ENCODE measurements at places on chromosomes 6 and 20. TPM values are rescaled to one million over a fixed set of nuclear protein-coding genes. Genes with fewer than 3 reads are reported as not detected.

GRCh38 chr6:34272013-34272926 lies 23.5 kb upstream of the SMIM29 start:
- no peak for DNase-seq

DNA sequence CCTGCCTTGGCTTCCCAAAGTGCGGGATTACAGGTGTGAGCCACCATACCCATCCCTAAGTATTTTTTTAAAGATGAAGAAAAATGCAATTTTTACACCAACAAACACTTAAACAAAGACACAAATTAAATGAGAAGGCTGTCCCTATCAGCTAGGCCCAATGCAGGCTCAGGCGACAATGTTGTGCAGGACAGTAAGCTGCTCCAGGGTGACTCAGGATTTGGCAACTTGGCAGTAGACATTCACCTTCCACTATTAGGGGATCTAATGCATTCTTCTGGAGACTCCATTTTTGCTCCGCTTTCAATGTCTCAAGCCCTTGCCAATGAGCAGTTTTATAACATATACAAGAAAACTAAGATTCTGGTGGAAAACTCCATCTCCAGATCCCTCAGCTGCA lies 19.7 kb downstream of the NDRG3 start:
- no peak for DNase-seq

GRCh38 chr6:111573131-111573883 lies 32.4 kb downstream of the TRAF3IP2 start:
- peak; percentile 77 for DNase-seq

- no peak for DNase-seq
These were observed 70.2 kb downstream of the TNFRSF21 start for GRCh38 chr6:47239546-47239945.

- DNase-seq: no peak
These were observed 32.4 kb upstream of the CCDC167 start for GRCh38 chr6:37532122-37532521.

The GABRR1 gene
- total RNA-seq: not detected

The EPHA7 gene
- total RNA-seq: under 0.01 TPM

GRCh38 chr6:157569543-157569942 lies 188.6 kb downstream of the ZDHHC14 start:
- no peak for DNase-seq

DNA sequence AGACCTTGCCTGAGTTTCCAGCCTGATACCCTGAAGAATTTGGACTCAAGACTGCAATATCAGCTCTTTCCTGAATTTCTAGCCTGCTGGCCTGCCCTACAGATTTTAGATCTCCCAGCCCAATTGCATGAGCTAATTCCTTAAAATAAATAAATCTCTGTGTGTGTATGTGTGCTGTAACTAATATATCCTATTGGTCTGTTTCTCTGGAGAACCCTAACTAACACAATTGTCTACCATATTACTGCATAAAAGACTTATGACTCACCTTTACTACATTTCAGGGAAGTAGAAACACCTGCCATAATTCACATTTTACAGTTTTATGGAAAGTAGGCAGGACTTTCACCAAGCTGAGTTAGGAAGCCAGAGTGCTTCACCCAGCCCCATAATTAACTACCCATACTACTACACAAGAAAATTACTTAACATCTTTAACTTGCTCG lies 90.7 kb upstream of the BEND6 start:
- no peak for DNase-seq

The ADGRF5 gene
- total RNA-seq: 0.03 TPM

DNA sequence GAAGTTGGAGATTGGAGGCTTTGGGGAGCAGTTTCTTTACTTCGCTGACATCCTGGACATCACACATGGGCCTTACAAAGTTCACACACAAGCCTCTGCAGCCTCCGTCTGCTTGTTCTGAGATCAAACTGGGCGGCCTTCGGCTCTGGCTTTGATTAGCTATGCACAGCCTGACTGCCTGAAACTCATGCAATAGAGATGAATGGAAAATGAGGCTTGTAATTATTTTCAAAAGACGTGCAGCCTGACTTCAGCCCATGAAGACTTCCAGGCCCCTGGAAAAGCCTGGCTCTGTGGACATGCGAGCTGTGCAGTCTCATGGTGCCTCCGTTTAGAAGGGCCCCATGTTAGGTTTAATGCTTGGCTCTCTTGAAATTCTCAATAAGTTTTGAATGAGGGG lies 480.5 kb upstream of the SULF2 start:
- DNase-seq: no peak

DNA sequence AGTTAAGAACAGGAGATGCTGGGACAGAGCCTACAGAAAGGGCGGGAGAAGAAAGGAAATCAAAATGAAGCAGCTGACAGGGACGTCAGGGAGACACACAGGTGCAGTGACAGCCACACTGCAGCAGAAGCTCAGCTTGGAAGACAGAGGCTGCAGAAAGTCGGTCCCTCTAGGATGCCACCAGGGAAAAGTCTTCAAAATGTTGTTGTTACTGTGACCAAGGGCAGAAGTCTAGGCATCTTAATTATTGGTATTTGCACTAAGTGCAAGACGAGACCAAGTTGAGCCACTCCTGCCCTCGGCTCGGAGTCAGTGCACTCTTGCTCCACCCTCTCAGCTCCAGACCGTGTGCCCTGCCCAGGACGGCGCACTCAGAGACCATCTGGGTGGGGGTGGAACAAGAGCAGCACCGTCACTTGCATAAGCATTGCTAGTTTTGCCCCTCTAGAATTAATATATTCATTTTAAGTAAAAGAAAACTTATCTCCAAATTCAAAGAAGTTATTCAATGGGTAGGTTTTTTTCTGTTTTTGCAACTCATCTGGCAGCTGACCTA lies 2.6 kb downstream of the PRR18 start:
- DNase-seq: no peak

- no peak for DNase-seq
These were observed 66.9 kb downstream of the TOX2 start for GRCh38 chr20:43981540-43981939.

DNA sequence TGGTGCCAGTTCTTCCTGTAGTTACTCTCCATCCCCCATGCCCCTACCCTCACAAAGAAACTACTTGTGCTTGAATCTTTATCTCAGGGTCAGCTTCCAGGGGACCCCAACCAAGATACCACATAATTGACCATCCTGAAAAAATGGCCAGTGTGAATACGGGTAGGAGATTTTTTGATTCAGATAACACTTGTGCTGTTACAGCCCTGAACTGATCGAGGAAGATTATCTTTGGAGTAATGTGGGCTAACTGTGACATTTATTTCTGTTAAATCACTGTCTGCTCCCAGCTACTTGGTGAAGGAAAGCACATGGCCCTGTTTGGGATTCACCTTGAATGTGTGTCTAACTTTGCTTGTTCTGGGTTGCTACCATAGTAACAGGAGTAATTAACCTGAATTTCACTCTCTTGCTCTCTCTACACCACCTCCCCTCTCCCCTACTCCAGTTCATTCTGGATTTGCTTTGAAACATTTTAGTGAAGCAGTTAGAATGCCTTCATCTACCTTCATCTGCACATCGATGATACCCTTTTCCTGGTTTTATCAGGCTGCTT lies 219.6 kb upstream of the CHD6 start:
- no peak for DNase-seq

DNA sequence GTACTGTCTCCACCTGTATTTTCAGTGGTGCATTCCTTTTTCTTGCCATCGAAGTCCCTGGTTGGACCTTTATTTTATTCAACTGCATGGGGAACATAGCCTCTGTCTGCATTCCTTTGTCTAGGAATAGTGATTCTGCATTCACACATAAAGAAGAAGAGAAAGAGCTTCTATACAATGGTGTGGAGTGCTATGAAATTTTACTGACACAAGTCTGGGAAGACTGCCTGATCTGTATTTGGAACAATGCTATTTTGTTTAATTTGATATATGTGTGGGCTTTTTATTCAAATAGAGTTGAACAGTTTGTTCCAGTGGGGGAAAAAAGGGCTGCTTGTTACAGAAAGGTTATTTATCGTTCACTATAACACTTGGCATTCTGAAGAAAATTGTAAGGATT lies 375.7 kb upstream of the POU3F2 start:
- no peak for DNase-seq

DNA sequence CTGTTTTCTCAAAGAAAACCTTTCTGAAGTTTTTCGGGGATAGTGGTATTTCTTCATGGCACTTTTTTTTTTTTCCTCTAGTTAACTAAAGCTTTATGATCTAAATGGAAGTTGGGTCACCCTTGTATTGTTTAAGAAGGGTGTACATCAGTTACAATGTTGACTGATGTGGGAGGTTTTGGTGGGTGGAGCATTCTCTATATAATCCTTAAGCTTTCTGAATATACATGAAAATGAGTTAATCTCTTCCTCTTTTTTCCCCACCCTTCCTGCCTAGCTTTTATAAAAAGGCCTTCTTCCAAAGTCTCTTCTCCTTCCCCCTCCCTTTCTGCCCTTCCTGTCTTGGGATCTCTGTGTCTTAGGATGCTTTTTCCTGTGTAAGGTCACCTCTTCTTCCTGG lies 47.2 kb downstream of the DHX35 start:
- DNase-seq: no peak

DNA sequence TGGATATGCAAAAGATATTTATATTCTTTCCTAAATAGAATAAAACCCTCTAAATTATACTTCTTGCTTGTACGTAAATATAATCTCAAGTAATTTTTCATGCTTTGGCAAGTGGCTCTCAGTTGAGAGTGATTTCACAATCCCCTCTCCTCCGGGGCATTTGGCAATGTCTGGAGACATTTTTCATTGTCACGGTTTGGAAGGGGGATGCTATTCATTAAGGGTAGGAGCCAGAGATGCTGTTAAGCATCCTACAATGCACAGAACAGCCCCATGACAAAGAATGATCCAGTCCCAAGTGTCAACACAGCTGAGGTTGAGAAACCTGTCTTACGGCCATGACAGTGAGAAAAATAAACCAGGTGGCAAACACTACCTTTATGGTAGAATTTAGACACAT lies 75.7 kb downstream of the AGPAT4 start:
- peak; percentile 4 for DNase-seq

DNA sequence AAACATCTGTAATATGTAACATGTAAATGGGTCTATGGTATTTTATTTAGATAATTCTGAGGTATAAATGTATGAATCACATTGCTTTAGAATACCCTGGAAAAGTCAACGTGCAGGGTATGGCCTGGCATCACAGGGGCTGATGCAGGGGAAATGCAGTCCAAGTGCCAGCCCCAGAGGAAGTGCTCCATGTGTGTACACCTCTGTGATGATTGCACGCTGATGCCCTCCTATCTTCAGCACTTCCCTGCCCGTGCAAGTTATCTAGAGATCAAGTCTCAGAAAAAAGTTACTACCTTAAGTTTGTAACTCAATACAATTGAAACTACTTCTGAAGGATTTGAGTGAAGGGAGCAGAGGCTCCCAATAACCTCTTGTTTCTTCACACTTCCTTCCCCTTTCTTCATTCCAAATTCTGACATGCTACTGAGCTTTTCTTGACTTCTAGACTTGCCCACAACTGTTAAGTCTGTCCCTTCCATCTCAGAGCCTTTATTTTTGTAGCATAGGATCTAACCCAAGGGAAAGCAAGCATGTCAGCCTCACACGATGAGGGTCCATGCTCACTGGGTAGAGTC lies 2.2 kb downstream of the SMLR1 start:
- DNase-seq: no peak

- no peak for DNase-seq
These were observed 79.5 kb upstream of the ISM1 start for GRCh38 chr20:13141546-13141945.

DNA sequence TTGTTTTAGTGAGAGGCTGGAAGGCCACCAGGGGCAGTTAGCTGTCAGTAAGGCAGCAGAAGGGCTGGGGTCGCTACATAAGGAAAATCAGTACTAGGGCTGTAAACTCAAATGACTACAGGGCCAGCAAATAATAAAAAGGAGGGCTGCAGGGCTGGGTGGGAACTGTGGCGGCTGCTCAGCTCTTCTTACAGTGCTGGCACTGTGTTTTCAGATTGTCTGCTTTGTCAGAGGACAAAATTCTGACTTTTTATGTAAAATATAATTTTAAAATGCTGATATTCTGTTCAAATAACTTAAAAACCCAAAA lies 23.2 kb downstream of the HLA-A start:
- DNase-seq: no peak

DNA sequence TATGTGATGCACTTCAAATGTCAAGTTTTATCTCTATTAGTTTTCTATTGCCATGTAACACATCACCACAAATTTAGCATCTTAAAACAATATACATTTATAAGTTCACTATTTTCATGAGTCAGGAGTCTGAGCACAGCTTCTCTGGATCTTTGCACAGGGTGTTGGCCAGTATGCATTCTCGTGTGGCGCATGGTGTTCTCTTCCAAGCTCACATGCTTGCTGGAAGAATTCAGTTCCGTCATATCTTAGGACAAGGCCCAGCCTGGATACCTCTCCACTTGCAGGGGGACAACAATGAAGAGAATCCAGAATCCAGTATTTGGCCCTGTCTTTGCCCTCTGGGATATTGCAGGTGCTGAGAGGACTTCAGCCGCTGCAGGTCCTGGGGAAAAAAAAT lies 51.0 kb upstream of the ECI2 start:
- DNase-seq: no peak

The WFDC12 gene
- total RNA-seq: 0.18 TPM

GRCh38 chr6:150293423-150294173 lies 75.2 kb upstream of the IYD start:
- peak; percentile 86 for DNase-seq

DNA sequence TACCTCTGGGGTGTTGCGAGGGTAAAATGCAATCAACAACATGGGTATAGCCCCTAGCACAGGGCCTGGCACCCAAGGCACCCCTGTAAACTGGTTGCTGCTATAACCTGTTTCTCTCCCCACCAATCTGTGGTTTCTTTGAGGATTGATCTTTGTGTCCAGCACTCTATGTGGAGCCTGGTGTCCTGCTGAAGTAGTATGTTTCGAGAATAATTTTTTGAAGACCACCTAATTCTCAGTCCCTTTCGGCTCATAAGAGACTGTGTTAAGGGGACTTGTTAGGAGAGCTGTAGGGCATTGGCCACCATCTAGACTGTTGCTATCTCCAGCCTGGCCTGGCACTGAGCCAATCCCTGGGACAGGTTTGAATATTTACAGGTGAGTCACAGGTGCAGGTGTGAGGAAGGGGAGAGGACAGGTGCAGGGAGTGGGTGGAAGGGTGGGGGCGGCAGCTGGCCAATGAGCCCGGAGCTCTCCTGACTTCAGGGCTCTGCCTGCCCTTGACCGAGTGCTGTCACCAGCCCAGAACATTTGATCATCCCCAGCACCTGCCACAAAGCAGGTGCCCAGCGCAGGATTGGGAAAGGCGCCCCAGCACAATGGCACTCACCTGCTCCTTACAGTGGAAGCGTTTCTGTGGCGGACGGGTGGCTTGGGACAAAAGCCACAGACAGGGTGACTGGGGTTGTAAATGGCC lies 8.1 kb upstream of the C20orf144 start:
- peak; percentile 30 for DNase-seq

- no peak for DNase-seq
These were observed 69.6 kb downstream of the TFAP2C start for GRCh38 chr20:56698749-56699148.

The ZBTB46 gene
- 0.21 TPM for total RNA-seq

The NKAIN4 gene
- 0.20 TPM for total RNA-seq

- no peak for DNase-seq
These were observed 28.5 kb downstream of the BCAS4 start for GRCh38 chr20:50823319-50823718.

GRCh38 chr6:142387997-142388815 lies 86.4 kb downstream of the ADGRG6 start:
- DNase-seq: peak; percentile 42

The BMP5 gene
- not detected for total RNA-seq

The SYNJ2 gene
- total RNA-seq: 15.7 TPM

- DNase-seq: peak; percentile 51
These were observed 71.9 kb upstream of the SULF2 start for GRCh38 chr20:47857187-47857568.

The RNGTT gene
- total RNA-seq: 16.6 TPM

The PMEPA1 gene
- 50.3 TPM for total RNA-seq

Measured in foreskin keratinocyte (primary cell).